ENCODE measurements at places on chromosomes 2 and 18.
A peak's percentile ranks its signal among the peaks of the same experiment; 100 is the strongest.

- peak; percentile 95 for DNase-seq
Measured at GRCh38 chr2:210170446-210171303, 534 bp downstream of the KANSL1L start.

- peak; percentile 1 for DNase-seq
Measured at GRCh38 chr2:63301481-63301880, 250.9 kb downstream of the OTX1 start.

DNA sequence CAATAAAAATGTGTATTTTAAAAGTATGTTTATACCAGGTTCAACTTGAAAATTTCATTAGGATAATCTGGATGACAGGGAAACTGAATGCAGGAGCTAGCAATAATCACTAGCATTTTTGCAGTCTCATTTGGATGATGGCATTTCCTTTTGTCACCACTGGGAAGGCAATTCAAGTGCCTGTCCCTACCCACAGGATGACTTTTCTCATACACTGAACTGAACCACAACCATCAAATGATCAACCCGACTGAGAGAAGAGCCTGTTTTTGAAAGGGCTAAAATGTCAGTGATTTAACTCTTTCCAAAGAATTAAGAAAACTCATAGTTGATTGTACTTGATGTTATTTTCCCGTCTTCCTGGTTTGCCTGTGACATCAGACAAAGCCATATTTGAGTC, 115.0 kb downstream of the FAM124B start:
- DNase-seq = peak; percentile 10

DNA sequence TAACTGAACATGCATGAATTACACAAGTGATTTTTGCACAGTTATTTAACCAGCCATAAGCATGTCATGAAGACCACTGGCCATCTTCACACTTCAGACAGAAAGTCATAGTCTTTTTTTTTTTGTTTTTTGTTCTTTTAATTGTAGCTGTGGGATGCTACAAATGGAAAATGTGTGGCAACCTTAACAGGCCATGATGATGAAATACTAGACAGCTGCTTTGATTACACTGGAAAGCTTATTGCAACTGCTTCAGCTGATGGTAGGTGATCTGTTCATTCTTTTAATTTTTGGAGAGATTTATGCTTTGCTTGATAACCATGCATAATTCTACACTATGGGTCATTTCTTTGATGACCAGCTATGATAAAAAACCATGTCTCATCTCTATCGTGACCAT, 35.6 kb downstream of the DAW1 start:
- DNase-seq = no peak

- DNase-seq = peak; percentile 79
Measured at GRCh38 chr2:28681606-28682005, 70.0 kb upstream of the PPP1CB start.

- DNase-seq = no peak
Measured at GRCh38 chr2:179255129-179255528, 9.5 kb downstream of the SESTD1 start.

DNA sequence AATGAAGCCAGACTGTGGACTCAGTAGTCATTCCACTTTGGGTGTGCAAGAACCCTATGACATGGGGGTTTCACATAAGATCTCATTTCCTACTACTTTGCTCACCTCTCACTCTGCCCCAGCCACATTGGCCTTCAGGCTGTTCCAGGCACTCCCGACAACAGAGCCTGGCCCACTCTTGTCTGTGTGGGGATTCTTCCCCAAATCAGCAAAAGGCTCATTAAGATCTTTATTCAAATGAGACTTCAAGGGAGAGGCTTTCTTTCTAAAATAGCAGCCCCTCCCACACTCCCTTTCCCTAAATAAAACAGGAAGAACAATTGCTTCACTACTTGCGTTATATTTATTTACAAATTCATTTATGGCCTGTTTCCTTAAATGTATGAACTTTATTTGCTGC, 3.5 kb upstream of the CDC42EP3 start:
- DNase-seq = no peak
